ENCODE measurements at places on chromosomes 2 and 18. TPM values are rescaled to one million over a fixed set of nuclear protein-coding genes. Genes with fewer than 3 reads are reported as not detected.

DNA sequence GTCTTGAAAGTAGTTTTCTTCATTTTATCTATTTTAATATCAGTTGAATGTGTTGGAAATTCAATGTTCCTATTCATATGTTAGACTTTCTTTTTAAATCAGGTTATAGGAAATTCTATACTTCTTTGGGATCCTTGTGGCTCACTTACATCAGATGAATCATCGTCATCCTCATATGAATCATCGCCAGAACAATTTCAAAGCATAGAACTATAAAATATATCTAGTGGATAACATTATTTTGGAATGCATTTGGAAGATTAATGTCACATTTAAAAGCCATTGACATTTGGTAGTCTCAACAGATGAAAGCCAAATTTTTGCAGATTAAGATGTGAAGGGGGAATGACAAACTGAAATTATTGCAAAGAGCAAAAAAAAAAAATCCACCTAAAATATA lies 94.1 kb downstream of the FAM161A start:
- no peaks in the 10 kb centered on the region for H3K27me3 ChIP-seq
- H3K4me1 ChIP-seq = 0 out of 2 replicates have a peak, but pooled peaks cover 2% of the 10 kb centered on the region
- H3K27ac ChIP-seq = peak overlapping the region; percentile 16
- DNase-seq = peak; percentile 88

GRCh38 chr2:101253703-101254450 lies 1.2 kb downstream of the CNOT11 start:
- H3K4me1 ChIP-seq = peaks cover 12% of the 10 kb centered on the region
- H3K27ac ChIP-seq = peak overlapping the region; percentile 74
- DNase-seq = peak; percentile 2
- peak overlapping the region; percentile 84 for H3K4me3 ChIP-seq

DNA sequence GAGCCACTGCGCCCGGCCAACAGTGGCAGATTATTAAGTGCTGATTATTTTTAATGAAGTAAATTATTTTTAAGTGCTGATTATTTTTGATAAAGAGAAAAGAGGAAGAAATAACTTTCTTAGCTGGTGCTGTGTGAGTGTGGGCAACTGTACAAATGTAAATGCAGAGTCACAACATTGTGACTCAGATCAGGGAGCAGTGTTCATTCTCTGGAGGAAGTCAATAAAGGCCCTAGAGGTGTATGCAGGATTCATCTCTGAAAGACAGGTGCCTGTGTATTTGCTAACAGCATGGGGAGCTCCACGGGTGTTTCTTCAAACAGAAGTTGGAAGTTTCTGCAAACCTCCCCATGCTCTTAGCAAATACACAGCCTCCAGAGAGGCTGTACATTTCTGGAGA lies 6.2 kb downstream of the KRTCAP3 start:
- H3K27ac ChIP-seq = no peak overlapping the region
- H3K36me3 ChIP-seq = peaks cover 33% of the 10 kb centered on the region
- H3K4me1 ChIP-seq = no peaks in the 10 kb centered on the region

DNA sequence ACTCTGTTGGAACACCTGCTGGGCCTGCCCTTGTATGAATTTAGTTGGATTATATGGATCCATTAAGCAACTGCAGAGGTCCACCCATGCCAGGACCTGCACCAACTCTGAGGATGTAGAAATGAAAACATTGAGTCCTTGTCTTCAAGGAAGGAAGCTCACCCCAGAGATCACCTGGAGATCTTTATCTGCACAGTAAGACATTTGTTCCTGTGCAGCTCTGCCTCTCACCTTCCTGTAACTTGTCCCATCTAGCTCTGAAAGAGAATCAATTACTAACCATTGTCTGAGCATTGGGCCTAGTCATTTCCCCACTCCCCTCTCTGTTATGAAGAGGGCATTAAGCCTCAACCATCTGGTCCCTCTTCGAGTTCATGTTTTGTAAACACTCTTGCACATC lies 105.2 kb upstream of the YWHAQ start:
- H3K27me3 ChIP-seq = peaks cover 2% of the 10 kb centered on the region
- no peak for DNase-seq
- H3K36me3 ChIP-seq = no peaks in the 10 kb centered on the region

DNA sequence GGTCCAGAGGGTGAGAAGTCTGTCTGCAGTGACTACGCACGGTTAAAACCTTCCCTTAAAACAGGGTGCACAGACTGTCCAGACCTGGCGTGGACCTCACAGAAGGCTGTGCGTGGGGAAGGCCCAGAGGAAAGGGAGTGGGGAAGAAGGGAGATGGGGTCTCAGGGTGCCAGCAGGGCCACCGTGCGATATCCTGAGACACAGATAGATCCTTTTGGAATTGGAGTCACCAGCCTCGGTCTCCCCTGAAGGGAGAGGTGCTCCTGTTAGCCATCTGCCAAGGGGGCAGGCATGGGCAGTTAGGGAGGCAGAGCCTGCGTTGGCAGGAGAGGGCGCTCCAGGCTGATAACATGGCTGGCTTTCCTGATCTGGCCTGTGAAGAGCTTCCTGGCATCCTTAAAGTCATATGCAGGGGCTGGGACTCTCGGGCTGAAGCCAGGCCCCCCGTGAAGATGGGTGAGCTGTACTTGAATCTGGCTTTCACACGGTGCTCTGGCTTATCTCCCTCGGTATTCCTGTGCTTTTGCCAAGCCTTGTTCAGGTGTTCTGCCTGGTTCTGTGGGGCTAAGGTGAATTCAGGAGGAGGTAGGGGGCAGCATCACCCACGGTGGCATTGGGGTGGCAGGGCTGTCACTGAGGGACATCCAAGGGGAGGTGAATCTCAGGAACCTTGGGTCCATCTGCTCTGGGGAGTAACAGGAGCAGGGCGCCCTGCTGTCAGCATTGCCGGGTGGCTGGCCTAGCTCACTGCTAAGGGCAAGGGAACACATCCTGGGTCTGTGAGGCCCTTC lies 107.2 kb upstream of the SMAD2 start:
- DNase-seq = no peak
- H3K36me3 ChIP-seq = no peaks in the 10 kb centered on the region
- H3K4me3 ChIP-seq = no peak overlapping the region
- H3K4me1 ChIP-seq = no peaks in the 10 kb centered on the region
- H3K27ac ChIP-seq = no peak overlapping the region

DNA sequence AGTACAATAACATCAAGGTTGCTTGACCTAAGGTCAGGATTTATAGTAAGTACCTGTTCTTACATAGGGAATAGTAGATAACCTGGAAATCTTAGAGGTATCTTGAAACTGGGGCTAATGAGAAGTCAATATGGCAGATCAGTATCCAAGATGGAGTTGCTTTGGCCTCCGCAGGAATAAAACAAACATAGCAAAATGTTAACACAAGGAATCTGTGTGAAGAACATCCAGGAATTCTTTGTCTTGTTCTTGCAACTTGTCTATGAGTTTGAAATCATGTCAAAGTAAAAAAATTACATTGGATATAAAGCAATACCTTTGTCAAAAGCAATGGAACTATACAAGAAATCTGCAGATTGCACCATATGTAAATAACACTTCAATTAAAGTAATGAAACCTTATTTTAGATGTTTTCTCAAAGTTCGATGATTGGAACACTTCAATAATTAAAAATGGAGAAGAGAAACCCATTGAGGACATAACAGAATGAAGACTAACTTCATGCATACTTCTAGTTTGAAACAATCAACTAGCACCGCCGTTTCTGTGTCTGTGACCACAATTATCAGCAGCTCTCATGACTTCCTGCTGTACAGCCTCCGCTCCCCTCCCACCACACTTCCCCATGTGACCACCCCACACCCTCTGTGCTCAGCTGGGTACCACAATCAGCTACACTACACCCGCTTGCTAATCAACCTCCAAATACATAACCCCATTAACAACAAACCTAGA lies 27.6 kb downstream of the C2orf76 start:
- DNase-seq = no peak
- no peaks in the 10 kb centered on the region for H3K27me3 ChIP-seq
- H3K4me3 ChIP-seq = no peak overlapping the region
- 0 out of 2 replicates have a peak, but pooled peaks cover 3% of the 10 kb centered on the region for H3K36me3 ChIP-seq
- H3K27ac ChIP-seq = no peak overlapping the region

- H3K27me3 ChIP-seq = no peaks in the 10 kb centered on the region
- H3K36me3 ChIP-seq = no peaks in the 10 kb centered on the region
Measured at GRCh38 chr2:42872721-42873120, 80.3 kb upstream of the HAAO start.

- peaks cover 49% of the 10 kb centered on the region for H3K36me3 ChIP-seq
- no peaks in the 10 kb centered on the region for H3K27me3 ChIP-seq
Measured at GRCh38 chr2:33301355-33301754, 175.1 kb upstream of the RASGRP3 start.

- no peak overlapping the region for H3K27ac ChIP-seq
- no peaks in the 10 kb centered on the region for H3K4me1 ChIP-seq
- no peaks in the 10 kb centered on the region for H3K27me3 ChIP-seq
- no peak overlapping the region for H3K4me3 ChIP-seq
- DNase-seq = no peak
Measured at GRCh38 chr2:142426064-142426463, 295.2 kb upstream of the LRP1B start.

Gene RSAD2
- not detected for total RNA-seq

- H3K36me3 ChIP-seq = no peaks in the 10 kb centered on the region
- DNase-seq = no peak
- no peaks in the 10 kb centered on the region for H3K4me1 ChIP-seq
Measured at GRCh38 chr2:78592491-78592890, 433.0 kb upstream of the REG3G start.

DNA sequence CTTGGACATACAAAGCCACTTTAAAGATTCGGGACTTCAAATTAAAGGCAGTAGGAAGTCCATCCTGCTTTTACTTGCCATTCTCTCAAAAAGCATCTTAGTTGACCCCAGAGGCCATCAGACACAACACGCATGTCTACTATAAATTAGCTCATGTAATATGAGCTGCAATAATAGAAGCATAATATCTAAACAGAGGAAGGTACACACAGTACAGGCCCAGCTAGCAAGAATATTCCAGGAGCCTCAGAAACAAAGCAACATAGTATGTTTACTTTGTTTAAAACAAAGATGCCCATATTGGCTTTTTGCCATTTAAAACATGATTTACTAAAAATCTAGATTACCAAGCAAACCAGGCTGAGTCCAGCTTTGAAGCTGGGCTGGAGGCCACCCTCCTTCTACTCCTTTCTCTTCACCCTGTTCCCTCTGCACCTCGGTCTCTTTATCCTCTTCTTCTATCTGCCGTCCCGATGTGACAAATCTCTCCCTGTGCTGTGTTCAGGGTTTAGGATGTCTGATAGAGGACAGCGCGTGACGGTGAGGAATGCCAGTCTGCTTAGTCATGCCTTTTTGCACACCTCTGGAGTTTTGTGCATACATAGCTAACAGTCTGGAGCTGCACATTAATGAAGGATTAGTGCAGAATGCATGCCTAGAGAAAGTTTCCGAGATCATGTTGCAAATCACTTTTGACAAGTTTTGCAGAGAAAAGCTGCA lies 28.2 kb downstream of the DTNA start:
- no peak for DNase-seq
- no peaks in the 10 kb centered on the region for H3K4me1 ChIP-seq
- no peaks in the 10 kb centered on the region for H3K36me3 ChIP-seq
- H3K4me3 ChIP-seq = no peak overlapping the region
- no peaks in the 10 kb centered on the region for H3K27me3 ChIP-seq
- H3K27ac ChIP-seq = no peak overlapping the region

- no peaks in the 10 kb centered on the region for H3K36me3 ChIP-seq
- no peak for DNase-seq
- peaks cover 3% of the 10 kb centered on the region for H3K27me3 ChIP-seq
- H3K4me1 ChIP-seq = no peaks in the 10 kb centered on the region
- no peak overlapping the region for H3K27ac ChIP-seq
Measured at GRCh38 chr18:58822944-58823343, 41.7 kb upstream of the ZNF532 start.

DNA sequence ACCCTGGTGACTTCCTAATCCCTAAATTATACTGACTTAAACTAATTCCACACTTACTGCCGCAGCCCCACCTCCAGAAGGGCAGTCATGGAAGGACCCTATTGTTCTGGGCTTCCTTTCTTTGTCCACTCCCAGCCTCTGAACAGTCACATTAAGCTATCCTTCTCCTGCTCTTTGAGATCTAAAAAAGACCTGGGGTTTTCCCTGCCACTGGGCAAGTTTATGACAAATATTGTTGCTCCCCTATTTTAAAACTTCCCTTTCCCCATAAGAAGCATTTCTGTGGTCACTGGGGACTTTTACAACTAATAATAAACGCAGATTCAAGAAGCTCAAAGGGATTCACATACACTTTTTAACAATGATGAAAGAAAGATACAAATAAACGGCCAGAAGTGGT lies 47.2 kb upstream of the XPO1 start:
- no peaks in the 10 kb centered on the region for H3K4me1 ChIP-seq
- H3K4me3 ChIP-seq = no peak overlapping the region
- no peaks in the 10 kb centered on the region for H3K36me3 ChIP-seq
- no peaks in the 10 kb centered on the region for H3K27me3 ChIP-seq

GRCh38 chr2:11679016-11679415 lies 9.0 kb upstream of the NTSR2 start:
- DNase-seq = no peak
- no peak overlapping the region for H3K27ac ChIP-seq
- H3K36me3 ChIP-seq = no peaks in the 10 kb centered on the region
- H3K4me3 ChIP-seq = no peak overlapping the region
- H3K4me1 ChIP-seq = peaks cover 8% of the 10 kb centered on the region
- peaks cover 51% of the 10 kb centered on the region for H3K27me3 ChIP-seq

- H3K27ac ChIP-seq = peak overlapping the region; percentile 43
- H3K4me1 ChIP-seq = peaks cover 3% of the 10 kb centered on the region
- peak; percentile 28 for DNase-seq
- no peaks in the 10 kb centered on the region for H3K36me3 ChIP-seq
Measured at GRCh38 chr2:5690286-5690685, 1.9 kb upstream of the SOX11 start.

Gene PPP4R3B
- 44.7 TPM for total RNA-seq

DNA sequence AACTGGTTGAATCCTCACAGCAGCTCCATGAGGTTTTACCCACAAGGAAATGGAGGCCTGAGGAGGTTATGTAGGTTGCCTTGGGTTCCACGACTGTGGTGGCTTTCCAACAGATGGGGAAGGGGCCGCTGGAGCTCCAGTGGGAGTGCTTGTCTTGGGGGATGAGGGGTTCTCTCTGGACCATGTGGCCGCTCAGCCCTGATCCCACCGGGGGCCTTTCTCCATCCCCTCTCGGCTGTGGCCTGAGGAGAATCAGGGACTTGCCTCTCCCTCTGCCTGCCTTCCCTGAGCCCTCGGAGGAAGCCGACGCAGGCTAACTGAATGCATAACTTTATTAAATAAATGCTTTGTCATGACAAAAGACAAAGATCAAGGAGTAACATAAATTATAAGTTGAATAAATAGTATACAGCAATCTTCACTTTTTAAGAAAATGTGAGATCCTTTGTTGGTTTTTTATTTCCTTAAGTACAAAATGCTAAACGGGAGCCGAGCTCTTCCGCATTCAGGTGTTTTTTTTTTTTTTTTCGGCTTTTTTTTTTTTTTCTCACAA lies 23.5 kb downstream of the IGFBP5 start:
- no peaks in the 10 kb centered on the region for H3K27me3 ChIP-seq
- H3K36me3 ChIP-seq = peaks cover 36% of the 10 kb centered on the region
- no peak overlapping the region for H3K4me3 ChIP-seq
- no peak overlapping the region for H3K27ac ChIP-seq

Gene GDF7
- under 0.01 TPM for total RNA-seq

GRCh38 chr2:217631115-217631514 lies 371.7 kb downstream of the TNS1 start:
- H3K4me3 ChIP-seq = no peak overlapping the region
- no peak overlapping the region for H3K27ac ChIP-seq
- H3K4me1 ChIP-seq = peaks cover 5% of the 10 kb centered on the region
- peaks cover 8% of the 10 kb centered on the region for H3K27me3 ChIP-seq
- DNase-seq = no peak

Gene SLC9A4
- total RNA-seq = not detected

Measured in IMR-90 (cell line).